Right renal pelvis (tissue), 4 donors: ENCODE measurements at places on chromosomes 2 and 18.

DNA sequence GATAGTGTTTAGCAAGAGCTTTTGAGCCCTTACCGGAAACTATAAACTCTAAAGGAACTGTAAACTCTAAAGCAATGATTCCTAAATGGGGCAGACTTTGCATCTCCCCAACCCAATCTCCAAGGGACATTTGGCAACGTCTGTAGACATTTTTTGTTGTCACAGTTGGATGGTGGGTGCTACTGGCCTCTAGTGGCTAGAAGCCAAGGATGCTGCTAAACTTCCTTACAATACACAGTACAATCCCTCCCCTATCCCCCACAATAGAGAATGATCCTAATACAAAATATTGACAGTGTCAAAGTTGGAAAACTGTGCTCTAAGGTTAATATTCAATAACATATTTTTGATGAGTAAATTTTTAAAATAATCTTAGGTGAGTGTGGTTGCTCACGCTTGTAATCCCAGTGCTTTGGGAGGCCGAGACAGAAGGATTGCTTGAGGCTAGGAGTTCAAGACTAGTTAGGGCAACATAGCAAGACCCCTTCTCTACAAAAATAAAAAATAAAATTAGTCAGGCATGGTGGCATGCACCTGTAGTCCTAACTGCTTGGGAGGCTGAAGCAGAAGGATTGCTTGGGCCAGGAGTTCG is 66.7 kb downstream of the PTPN4 start:
- DNase-seq, result no peak

GRCh38 chr2:29664578-29664977 is 256.8 kb downstream of the ALK start:
- no peak for DNase-seq

DNA sequence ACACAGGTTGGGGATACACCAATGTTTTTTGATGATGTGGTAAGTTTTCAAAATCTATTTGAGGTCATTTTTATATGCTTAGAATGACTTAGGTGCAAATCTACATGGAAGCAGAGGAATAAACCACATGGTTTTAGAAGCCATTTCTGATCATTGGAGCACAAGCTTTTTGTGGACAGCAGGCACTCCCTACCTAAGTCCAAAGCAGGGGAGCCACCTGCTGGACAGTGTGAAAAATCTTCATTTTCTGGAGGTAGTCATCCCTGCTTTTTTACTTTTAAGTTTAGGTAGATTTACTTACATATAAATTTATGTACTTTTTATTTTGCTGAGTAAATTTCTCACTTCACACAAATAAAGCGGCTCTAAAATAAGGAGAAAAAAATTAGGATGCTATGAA is 323.2 kb downstream of the PLCL1 start:
- peak; percentile 18 for DNase-seq

- no peak for DNase-seq
Measured at GRCh38 chr2:36741188-36741837, 44.8 kb downstream of the VIT start.

DNA sequence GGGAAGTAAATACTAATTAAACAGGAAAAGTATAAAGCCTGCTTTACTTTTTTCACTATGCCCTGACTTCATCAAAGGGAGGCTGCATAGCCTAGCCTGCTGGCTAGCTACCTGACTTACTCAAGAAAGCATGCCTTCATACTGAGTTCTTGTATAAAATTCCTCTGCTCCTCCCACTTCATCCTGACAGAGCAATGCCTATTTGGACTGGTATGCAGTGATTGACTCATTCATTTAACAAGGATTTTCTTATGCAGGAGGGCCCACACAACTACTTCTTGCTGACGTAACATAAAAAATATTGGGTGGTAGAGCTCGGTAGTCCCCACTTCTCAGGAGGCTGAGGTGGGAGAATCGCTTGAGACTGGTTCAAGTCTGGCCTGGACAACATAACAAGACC is 70.5 kb downstream of the PRPF40A start:
- no peak for DNase-seq
